ENCODE measurements at places on chromosomes 5 and 9.

DNA sequence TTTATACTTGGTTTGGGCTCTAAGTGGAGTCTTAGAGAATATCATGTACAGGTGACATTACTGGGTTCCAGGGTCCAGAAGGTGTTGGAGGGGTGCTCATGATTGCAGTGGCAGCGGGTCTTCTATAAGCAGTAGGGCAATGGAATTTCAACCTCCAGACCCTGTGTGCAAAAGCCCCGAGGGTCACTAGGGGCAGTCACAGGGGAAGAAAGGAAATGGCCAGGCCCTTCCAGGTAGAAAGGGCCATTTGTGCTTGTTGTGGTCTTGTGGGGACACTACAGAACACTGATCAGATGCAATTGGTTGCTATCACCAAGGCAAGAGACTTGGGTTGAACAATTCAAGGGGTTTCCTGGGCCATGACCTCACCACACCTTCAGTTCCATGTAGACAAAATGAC lies 283.4 kb downstream of the GADD45G start:
- DNase-seq, result no peak

GRCh38 chr5:123906698-123907295 lies 394.8 kb downstream of the CSNK1G3 start:
- no peak for DNase-seq

DNA sequence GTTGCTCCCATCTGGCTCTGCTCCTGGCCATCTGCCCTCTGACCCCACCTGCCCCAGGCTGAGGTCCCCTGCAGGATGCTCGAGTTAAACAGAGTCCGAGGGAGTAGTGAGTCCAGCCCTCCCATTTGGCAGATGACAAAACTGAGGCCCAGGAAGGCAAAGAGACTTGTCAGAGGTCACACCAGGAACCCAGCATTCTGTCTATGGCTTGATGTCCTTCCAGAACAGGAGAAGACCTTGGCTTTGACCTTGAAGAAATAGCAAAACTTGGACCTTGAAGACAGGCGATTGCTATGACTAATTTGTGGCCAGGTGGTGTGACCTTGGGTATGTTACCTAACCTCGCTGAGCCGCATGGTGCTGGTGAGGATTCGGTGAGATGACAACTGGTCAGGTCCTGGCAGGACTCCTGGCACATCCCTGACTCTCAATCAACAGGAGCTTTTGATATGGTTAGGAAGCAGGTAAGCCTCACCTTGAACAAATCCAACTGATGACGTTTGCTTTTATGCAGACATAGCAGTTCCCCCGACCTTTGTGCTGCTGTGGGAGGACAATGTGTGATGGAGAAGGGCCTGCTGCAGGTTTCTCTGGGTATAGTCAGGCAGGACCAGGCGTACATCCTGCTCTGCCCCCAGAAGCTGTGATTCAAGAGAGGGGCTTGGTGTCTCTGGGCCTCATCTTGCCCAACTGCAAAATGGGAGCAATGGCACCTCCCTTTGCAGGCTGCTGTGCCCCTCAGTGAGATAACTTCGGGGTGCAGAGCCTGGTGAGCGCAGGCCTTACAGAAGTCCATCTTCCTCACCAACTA lies 198.7 kb downstream of the C9orf50 start:
- no peak for DNase-seq

- no peak for DNase-seq
These were observed 2.6 kb upstream of the PLPPR1 start for GRCh38 chr9:101025940-101026339.

DNA sequence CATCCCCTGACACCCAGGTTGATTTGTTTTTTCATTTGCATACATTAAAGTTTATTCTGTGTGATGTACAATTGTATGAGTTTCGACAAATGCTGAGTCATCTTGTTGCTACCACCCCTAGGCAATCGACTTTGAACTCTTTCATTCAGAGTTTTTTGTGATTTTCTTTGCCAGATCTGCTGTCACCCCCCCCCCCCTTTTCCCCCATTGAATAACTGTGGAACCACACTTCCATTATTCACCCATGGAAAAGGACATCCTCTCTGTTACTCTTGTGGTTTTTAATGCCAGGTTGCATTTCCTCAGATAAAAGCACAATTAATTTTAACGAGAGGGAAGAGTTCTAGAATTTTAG lies 13.7 kb upstream of the FAM120AOS start:
- DNase-seq, result no peak

DNA sequence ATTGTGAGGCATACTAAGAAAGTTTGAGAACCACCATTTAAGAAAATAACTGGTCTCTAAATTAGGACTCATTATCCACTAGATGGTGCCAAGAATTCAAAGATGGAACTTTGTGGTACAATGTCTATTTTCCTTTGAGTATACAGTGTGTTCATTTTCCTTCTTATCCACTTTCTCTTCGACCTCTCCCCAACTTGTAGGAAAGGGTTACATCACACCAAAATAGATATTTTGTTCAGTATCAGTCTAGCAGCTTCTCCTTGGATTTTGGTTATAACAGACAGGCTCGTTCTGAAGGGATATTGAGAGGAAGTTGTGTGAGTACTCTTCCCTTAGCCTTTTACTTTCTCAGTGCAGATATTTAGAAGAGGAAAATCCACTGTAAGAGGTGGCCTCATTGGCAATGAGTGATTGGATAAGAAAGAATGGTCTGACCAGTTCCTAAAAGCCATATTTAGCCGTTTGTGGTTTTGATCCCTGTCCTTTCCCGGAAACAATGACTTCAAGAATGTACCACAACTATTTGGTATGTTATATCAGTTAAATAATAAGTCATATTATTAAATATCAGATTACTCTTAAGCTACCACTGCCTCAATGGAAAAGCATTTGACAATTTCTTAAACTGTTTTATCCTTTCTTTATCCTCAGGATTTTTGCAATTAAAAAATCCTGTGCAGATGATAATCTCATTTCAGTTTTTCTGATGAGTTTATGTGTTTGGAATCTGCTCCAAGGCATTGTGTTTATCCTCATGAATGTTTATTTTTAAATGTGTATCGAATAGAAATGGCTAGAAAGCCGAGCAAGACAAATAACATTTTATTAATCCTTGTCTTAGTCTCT lies 69.0 kb upstream of the GRAMD2B start:
- peak; percentile 60 for DNase-seq

GRCh38 chr9:81777482-81777881 lies 88.1 kb upstream of the TLE1 start:
- DNase-seq, result no peak

DNA sequence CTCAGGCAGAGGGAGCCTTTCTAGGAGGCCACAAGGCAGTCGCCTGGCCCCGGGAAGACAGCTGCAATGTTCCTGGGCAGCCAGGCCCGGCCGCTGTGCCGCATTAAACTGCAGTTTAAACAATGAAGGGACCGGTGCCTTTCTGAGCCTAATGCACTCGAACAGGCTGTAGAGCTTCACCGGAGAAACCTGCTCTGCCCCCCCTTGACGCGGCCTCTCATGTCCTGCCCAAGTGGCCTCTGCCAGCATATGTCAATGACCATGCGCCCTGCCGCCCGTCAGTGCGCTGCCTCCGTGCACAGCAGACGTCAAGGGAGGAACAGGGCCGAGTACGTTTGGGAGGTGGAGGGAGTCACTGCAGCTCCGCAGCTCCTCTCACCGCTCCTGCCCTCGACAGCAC lies 38.4 kb upstream of the BARHL1 start:
- DNase-seq, result no peak

DNA sequence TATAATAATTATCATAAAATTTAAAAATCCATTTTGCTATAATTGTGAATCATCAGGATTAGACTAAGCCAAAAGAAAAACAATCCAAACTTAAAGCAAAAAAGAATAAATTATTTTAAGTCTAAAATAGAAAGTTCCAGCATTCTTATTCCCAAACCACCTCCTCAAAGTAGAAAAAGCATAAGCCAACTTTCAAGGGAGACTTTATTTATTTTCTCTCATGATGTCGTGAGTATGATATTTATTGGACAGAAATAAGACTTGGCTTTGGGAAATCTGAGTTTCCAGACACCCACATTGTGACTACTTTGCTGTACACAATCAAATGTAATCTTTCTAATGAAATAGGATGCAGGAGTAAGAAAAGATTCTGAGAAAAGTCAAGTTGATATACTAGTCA lies 372.1 kb downstream of the MTRR start:
- DNase-seq, result no peak

- DNase-seq, result no peak
These were observed 442.5 kb upstream of the KLF4 start for GRCh38 chr9:107932046-107932445.

GRCh38 chr9:684054-684890 lies 157.2 kb upstream of the DMRT1 start:
- no peak for DNase-seq

DNA sequence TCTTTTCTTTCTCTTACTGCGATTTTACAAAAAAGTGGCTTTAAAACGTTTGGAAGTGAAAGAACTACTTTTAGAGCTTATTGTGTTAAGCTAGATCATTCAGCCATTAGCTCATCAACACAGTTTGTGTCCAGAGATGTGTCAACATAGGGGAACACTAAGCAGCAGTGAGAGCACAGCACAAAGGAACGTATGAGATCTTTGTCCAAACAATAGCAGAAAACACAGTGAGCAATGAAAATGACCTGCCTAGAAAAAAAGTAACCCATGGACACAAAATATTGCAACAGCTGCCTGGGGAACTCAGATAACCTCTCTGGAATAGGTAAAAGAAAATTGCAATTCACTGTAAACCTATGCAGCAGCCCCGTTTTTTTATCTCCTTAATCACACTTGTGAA lies 372.5 kb downstream of the ARHGEF28 start:
- DNase-seq, result no peak

- DNase-seq, result no peak
These were observed 91.3 kb upstream of the OTULINL start for GRCh38 chr5:14490309-14490711.

DNA sequence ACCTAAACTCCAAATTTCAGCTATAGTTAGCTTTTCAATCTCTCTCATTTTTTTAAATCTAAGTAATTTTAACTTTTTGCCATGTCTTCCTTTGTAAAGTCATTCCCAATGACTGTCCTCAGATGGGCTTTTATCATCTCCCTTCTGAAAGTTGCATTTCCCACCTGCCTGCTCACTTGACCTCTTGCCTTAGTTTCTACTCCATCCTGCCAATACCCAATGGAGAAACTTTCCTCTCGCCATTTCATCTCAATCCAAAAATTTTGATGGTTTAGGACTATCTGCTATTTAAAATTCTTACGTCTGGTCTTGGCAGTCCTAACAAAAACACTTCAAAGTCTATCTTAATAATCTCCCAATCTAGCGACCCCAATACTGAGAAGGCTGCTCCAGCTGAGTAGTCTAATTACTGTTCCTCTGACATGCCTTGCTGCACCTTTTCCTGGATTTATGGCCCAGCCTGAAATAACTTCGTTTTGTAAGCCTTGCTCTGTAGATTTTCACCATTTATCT lies 231.3 kb downstream of the PRR16 start:
- no peak for DNase-seq

GRCh38 chr5:472076-472655 lies 29.2 kb downstream of the EXOC3 start:
- no peak for DNase-seq

GRCh38 chr9:99474186-99474585 lies 252.1 kb downstream of the SEC61B start:
- no peak for DNase-seq

DNA sequence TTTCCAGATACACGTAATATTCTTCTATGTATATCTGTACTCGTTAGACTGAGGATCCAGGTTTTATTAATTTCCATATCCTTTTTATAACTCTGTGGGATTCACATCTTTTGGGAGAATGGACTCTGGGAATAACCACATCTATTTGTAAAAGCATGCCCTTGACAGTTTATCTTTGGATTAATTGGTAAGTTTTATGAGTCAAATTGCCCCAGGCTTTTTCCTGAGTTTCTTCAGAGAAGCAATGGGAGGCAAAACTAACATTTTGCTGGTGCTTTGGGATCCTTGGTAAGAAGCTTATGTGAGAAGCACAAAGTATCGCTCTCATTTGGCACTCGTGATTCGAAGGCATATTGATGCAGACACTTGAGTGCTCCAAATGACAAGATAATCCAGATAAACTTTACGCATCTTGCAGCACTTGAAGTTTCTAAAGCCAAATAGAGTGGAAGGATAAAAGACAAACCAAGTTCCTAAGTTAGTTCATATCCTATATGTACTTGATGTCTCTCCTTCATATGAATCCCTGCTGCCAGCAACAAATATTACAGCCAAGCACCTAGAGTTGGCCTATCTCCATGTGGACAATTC lies 324.7 kb downstream of the TLE4 start:
- no peak for DNase-seq

- no peak for DNase-seq
These were observed 433.5 kb downstream of the DMAC1 start for GRCh38 chr9:7366121-7366520.

DNA sequence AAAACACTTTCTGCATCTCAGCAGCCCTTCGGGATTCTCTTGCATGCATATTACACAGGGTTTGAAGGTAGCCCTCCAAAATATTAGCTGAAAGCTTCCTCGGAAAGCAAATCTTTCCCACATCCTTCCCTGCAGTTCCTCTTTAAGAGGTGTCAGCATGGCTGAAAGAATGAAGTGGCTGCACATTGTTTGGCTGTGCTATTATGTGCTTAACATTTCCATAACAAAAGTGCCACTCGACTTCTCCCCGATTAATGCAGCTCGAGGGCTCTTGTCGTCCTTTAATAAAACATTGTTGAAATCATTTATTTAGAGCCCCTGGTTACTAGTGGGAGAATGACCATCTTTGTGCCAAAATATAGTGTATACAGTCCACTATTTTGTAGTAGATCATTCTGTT lies 6.5 kb downstream of the GAS1 start:
- no peak for DNase-seq

GRCh38 chr5:106314221-106314824 lies 1356.4 kb downstream of the EFNA5 start:
- no peak for DNase-seq

GRCh38 chr5:40831346-40832210 lies 3.4 kb downstream of the RPL37 start:
- DNase-seq, result no peak

DNA sequence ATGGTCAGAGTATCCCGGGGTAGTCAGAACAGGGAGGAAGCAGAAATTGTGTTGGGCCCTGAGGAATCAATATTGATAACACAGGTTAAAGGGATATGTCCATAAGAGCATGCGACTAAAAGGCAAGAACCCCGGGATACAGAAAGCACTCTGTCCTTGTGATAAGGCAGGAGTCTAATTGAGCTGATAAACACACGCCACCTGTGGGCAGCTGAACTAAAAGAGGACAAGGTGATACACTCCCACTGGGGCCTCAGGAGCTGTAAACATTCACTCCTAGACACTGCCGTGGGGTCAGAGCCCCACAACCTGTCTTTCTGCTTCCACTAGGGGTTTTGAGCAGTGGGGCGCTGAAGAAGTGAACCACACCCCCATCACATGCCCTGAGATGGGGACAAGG lies 144.7 kb upstream of the MPDZ start:
- DNase-seq, result no peak

DNA sequence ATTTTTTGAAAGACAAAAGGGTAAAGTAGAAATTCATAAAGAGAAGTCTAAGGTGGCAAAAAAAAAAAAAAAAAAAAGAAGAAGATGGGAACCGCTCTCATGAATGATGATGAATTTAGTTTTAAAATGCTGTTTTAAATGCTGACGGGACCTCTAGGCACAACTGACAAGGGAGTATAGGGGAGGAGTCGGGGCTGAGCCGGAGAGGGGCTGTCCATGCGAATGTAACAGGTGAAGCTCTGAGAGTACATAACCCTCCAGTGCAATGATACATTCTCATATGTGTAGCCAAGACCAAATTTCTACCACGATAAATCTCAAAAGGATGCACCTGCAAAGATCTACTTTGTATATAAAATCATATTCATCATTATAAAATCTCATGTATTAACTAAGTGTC lies 71.7 kb downstream of the GLIS3 start:
- no peak for DNase-seq

Data from CD4-positive, alpha-beta T cell treated with Interleukin-10 for 1 hour (primary cell).